Endothelial cell of umbilical vein (primary cell): ENCODE measurements at places on chromosomes 3 and 15.
A peak's percentile ranks its signal among the peaks of the same experiment; 100 is the strongest.

DNA sequence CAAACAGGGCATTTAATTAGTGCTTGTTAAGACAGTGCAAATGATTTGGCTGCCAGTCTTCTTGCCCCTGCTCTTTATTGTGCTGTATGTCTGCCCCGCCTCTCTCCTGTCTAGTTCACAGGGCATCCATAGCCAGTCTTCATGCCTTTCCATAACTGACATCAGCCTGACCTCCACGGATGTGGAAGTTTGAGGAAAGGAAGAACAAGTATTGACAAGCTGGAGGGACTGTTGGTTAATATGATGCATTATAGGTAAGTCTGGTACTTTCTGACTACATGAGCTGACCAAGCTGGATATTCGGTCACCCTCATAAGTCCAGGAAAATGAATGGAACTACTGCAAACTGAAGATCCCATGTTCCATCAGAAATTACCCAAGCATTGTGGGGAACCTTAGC lies 325.9 kb downstream of the TIGIT start:
- DNase-seq: no peak

GRCh38 chr3:32310918-32311839 lies 72.7 kb downstream of the CMTM8 start:
- no peak for DNase-seq

GRCh38 chr3:191376516-191377141 lies 46.3 kb upstream of the UTS2B start:
- DNase-seq: peak; percentile 92

- DNase-seq: no peak
These were observed 182.3 kb downstream of the BBX start for GRCh38 chr3:107705046-107705445.

DNA sequence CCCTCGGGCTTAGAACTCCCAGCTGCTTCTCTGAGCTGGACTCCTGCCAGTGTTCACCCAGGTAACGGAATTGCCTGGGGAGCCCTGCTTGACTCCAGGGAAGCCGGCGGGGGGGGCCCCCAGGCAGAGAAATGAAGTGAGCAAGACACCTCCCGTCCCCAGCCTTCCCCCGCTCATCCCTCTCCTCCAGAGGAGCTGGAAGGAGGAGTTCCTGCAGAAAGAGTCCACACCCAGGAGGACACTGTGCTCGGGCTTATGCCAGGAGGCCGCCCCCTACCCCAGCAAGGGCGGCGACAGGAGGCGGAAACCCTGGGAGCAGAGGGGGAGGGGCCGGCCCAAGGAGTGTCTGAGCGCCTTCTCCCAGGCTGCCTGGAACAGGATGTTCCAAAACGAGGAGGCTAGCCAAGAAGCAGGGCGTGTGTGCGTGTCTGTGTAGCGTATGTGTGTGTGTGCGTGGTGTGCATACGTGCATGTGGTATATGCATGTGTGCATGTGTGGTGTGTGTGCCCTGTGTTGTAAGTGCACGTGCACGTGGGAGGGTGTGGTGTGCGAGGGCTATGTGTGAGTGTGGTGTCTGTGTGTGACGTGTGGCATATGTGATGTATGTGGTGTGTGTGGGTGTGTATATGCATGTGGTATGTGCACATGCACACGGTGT lies 511.3 kb downstream of the SHQ1 start:
- DNase-seq: peak; percentile 26

GRCh38 chr3:146496726-146497125 lies 27.4 kb upstream of the PLSCR2 start:
- no peak for DNase-seq

- DNase-seq: no peak
These were observed 21.5 kb downstream of the CNOT10 start for GRCh38 chr3:32706348-32707025.

- no peak for DNase-seq
These were observed 32.4 kb upstream of the MME start for GRCh38 chr3:155047672-155048071.

DNA sequence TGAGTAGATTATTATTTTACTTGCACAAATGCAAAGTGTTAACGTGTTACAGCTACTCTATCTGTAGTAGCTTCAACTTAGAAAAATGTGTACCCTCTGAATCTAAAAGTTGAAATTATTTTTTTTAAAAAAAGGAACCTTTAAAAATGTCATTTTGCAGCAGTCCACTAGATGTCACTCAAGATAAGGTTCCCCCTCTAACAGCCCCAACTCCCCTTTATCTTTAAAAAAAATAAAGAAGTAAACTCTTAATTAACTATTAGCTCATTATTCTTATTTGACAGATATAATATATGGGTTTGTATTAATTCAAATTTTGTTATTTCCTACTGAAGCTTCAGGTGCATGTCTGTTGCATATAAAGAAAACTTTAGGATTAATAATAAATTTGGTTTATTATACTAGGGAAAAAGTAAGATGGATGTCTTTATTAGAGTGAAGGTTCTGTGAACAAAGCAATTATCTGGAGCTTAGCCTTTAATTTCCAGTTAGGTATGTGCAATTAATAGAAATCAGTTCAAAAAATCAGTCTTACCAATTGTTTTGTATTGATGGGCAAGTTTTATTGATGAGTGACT lies 288.5 kb downstream of the VGLL3 start:
- peak; percentile 1 for DNase-seq

DNA sequence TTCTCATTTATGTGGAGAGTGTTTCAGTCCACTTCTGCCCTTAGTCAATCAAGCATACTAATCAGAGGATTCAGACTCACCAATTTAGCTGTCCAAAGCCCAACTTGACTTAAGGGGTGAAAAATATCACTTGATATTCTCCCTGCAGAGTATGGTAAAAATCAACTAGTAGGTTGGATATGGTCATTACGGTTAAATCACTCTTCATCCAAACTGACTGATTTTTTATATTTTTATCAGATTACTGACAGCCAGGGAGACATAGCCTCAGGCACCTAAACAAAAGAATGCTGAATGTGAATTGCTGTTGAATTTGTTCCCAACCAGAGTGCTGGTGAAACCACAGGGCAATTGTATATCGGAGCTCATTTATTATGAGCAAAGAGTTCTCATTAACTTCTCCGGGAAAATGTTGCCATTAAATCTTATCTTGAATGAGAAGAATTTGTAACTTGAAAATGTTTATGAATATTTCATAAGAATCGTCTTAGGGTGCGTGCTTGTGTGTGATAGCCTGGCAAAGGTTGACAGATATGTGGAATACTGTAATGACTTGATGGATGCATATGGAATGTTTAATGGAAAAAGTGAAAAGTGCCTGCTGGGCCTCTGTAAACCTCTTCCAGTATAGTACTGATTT lies 411.2 kb downstream of the NAALADL2 start:
- DNase-seq: no peak

DNA sequence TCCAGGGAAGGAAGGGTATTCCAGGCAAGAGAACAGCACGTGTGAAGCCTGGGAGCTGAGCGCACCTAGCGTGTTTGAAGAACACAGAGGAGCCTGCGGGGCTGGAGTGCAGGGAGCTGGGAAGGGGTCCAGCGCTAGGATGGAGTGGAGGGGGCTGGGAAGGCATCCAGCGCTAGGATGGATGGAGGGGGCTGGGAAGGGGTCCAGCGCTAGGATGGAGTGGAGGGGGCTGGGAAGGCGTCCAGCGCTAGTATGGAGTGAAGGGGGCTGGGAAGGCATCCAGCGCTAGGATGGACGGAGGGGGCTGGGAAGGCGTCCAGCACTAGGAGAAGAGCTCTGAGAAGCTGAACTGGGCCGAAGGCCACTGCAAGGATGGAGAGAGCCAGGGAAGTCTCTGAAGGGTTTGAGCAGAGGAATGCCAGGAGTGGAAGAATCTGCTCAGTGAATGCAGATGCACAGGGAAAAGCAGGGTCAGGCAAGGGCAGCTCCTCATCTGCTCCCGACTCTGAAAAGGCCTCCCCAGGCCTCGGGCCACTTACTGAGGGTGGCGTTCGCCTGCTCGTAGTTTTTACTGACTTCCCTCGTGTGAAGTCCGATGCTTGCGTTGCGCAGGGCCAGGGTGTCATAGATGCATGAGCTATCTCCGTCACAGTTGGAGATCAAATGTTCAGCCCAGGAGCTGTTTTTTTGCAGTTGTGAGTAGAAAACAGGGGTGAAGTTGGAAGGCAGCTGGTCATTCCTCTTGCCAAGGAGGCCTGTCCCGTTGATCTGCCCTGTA lies 39.8 kb downstream of the MUC20 start:
- DNase-seq: no peak

DNA sequence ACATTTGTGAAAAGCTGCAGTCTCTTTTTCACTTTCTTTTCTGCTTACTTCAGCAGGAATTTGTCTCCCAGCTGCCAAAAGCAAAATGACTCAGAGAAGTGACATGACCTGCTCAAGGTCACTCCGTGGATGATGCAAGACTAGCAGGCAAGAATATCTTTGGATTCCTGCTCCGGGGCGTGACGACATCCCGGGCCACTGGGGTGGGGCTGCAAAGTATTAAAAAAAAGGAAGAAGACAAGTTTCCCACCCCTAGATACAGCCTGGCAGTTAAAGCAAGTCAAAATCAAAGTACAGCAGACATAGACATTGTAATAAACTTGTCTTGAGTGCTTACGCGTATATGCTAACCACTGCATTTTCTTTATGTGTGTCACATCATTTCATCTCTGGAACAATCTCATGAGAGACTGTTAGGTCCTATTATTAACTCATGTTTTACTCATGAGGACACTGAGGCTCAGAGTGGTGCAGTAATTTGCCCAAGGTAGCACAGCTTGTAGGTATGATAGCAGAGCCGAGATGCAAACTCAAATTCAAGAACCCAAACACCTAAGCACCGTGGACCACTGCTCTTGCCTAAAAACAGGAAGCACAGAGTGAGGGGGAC lies 485.2 kb upstream of the PROK2 start:
- DNase-seq: peak; percentile 78

DNA sequence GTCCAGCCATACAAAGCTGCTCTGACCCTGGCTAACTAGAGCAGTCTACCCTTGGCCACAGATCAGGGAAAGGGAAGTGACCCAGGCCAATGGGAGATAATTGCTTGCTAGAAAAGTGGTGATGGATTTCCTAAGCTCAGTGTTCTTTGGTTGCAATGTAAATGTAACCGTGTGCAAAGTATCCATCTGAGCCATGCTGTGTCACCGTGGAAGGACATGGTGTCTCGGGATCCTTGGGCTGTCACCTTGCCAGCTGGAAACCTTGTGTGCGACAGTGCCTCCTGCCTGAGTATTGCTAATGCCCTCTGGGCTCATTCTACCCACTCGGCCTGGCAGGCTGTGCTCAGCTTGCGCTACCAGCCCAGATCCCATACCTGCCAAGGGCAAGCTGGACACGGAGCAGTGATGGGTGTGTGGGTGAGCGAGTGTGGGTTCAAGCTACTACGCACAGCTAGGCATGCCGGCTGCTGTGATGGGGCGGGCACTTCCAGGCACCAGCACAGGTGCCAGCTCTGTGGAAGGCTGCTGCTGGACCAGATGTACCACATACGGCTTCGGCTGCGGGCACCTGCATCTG lies 10.7 kb upstream of the SIAH2 start:
- DNase-seq: no peak

GRCh38 chr15:90320062-90320884 lies 31.8 kb upstream of the ZNF774 start:
- peak; percentile 91 for DNase-seq

DNA sequence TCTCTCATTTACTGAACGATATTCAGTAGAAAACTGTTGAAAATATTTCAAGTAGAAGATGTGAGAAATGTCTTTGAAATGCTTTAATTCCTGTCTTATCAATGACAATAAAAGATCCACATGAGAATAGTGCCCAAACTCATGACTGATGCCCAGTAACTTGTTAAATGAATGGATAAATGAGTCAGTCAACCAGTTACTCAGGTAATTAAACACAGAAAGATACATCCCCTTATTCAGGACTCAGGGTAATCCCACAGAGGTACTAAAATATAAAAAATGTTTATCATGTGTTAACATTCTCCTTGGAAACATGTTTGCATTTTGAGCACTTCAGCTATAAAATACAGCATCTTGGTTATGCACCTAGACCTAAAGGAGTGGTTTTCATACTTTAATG lies 169.5 kb downstream of the MBNL1 start:
- DNase-seq: no peak

GRCh38 chr15:92637626-92638025 lies 17.9 kb downstream of the FAM174B start:
- no peak for DNase-seq

- DNase-seq: no peak
These were observed 715.1 kb upstream of the NR2F2 start for GRCh38 chr15:95615436-95615835.

DNA sequence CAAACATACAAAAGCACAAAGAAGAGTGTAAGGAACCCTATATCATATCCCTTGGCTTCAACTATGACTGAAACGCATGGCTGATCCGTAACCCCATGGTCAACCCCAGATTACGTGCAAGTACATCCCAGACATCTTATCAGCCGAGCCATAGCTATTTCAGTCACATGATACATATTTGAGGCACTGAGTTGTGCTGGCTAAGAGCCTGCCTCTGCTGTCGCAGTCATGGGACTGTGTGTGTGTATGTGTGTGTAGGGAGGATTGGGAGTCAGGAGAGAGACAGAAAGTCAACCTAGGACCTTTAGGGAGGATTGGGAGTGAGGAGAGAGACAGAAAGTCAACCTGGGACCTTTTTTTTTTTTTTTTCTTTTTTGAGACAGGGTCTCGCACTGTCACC lies 8.4 kb downstream of the ST6GAL1 start:
- DNase-seq: no peak

DNA sequence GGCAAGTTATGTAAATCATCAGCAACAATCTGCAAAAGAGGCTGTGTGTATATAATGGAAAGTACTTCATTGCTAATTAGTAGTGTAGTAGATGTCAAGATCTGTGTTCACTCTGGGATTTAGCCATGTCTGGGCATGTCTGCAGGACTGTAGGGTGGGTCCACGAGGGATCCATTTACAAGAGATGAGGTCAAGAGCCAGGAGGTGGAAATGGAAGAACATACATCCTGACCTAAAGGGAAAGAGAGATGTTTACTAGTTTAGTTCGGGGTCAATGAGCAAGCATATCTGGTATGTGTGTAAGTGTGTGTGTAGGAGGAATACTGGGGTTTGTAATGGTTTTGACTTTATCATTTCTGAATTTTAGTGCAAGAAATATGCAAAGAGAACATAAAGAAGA lies 171.5 kb upstream of the NANOGP8 start:
- DNase-seq: no peak

DNA sequence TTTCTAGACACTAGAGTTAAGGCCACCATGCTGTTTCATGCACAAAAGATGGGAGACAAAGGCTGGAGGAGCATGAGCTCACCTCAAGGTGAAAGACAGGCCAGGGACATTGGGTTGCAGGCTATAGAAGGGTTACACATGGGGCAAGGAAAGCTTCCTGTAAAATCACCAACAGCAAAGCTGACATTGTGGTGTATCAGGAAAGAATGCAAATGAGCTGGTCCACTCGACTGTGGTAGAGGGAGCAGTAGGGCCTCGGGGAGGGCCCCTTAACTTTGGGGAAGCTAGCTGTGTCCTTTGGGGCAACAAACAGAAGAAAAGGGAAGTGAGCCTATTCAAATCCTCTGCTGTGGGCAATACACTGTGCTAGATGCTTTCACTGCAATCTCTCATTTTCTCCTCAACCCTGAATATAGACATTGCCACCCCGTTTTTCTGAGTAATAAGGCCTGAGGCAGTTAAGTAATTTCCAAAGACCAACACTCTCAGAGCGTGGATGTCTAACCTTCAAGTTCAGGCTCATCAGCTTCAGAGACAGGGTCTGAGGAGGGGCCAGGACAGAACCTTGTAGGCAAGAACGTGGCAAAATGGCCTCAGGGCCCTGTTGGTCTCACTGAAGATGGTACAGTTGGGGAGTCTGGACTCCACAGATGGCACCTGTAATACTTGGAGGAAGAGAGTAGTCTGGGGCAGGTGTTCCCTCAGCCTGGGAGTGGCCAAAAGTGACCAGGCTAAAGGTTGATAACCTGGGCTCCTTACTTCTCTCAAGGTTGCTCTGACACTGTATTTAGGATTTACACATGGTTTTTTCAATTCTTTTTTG lies 24.1 kb downstream of the CX3CR1 start:
- no peak for DNase-seq

- DNase-seq: no peak
These were observed 27.2 kb downstream of the SCN5A start for GRCh38 chr3:38622336-38622735.
